ENCODE measurements at places on chromosomes 11 and 22.

GRCh38 chr11:63847363-63847762 lies 8.5 kb downstream of the MARK2 start:
- no peak for DNase-seq

DNA sequence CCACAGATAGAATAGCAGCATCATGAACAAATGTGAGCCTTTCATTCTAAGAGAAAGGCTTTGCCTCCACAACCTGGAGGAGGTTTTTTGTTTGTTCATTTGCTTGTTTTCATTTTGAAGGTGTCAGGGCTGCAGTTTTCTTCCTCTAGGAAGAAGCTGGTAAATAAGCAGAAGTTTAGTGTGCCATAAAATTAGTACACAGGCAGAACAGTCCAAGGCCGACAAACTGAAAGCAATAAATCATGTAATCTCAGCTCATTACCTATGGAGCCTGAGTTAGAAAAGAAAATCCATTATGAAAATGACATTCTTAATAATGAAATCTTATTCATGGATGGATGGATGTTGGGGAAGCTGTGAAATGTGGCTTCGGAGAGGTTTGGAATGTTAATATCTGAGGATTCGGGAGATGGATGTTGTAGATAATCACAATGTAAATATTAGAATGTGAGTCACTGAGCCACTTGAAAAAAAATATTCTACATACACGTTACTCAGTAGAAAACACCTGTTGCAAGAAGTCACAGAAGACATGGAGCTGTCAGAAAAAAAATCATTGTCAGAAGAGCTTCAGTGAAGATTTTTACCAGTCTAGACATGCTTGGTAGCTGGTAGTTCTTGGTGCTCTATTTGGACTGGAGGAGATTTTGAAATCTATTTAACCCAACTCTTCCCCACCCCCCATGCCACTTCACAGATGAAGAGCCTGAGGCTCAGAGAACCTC lies 15.0 kb upstream of the ZDHHC13 start:
- no peak for DNase-seq

GRCh38 chr22:45468872-45469271 lies 33.8 kb upstream of the FBLN1 start:
- DNase-seq = no peak

DNA sequence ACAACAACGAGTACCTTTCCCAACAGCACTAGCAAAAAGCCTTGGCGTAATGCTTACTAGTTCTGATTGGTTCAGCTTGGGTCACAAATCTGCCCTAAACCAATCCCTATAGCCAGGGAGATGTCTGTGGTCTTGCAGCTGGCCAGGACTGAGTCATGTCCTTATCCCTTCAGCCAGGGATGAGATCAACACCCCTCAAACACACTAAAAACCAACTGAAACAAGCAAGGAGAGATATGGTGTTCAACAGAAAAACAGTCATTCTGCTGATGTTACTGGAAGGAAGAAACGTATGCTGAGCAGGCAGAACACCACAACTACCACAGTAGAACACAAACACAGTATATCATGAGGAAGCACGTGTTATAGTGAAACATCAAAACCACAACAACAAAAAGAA lies 375.6 kb downstream of the LARGE1 start:
- DNase-seq = no peak

DNA sequence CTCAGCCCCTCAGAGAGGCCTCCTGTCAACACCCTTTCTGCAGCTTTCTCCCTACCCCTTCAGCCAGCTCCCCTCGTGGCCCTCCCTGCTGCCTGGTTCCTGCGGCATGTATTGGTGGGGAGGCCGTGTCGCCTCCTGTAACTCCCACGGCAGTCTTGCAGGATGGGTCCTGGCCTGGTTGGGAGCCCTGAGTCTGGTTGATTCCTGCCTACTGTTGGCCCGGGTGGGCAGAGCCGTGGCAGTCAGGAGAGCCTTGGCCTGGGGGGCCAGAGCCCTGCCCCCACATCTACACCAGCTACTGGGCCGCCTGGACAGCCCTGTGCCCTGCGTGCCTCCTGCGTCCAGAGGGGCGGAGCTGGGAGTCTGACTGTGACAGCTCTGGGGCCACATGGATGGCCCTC lies 30.3 kb upstream of the GRAMD4 start:
- no peak for DNase-seq

DNA sequence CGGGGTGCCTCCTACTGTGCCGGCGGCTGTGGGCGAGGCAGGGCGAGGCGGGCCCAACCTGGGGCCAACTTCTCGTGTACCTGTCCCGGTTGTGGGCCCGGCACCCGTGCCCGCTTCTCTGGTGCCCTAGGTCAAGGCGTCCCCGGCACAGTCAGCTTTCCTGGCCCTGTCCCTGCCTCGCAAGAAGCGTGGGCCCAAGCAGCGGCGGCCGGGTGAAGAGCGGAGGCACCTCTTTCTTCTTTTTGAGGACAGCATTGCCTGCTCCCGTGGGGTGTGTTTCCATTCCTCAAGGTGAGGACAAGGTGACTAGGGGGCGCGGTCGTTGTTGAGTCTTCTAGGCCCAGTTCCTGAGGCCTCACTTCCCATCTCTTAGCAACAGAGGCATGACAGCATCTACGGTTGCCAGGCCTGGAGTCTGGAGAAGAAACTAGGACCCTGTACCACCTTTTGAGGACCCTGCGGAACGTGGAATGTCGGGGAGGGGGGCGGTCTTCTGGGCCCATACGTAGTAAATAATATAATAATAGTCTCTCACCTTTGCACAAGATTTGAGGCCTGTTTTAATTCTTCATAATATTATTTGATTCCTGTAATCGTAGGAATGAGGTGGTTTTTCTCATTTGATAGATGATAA lies 418 bp downstream of the ACO2 start:
- no peak for DNase-seq

DNA sequence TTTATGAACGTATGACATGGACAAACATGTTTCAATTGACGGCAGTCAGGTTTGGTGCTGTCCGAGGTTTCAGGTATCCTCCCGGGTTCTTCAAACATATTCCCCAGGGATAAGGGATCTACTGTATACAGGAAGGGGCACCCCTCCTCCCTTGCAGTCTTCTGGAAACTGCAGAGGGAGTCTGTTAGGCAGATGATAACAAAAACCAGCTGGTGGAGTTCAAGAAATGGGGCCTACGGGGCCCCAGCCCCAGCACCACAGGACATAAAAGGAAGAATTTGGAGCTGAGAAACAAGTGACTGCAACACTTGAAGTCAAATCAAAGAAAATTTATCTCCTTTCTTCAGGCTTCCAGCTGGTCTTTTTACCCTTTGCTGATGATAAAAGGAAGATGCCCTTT lies 32.1 kb downstream of the SNU13 start:
- no peak for DNase-seq

GRCh38 chr11:2146051-2146450 lies 6.9 kb upstream of the IGF2 start:
- DNase-seq = no peak

DNA sequence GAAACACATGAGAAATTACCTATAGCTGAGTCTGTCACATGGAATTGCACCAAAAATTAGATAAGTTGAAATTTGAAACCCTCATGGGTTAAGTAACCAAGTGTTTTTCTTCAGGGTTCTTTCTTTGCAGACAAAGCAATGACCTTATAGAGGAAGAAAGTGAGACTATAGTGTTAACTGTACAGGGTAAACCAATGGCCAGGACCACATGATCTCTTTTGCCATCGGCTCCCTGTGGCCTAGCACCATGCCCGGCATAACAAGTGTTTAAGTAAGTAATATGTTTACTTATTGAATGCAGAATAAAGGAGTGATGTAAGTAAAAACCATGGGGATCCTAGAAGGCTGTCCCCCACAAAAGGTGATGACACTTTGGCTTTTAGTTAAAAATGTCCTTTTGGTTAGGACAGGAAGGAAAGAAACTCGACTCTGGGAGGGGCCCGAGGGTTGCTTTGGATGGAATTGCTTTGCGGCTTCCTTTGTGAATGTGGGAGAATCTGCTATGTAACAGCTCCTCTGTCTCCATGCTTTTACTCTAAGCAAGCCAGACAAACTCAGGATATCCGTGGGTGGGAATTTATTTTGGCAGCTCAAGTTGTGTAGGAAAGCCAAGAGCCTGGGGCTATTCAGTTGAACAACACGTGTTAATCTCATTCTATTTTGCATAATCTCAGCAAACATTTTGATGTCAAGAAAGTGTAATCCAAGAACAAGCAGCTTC lies 454.7 kb downstream of the INSC start:
- DNase-seq = no peak

- peak; percentile 10 for DNase-seq
These were observed 122.1 kb downstream of the BCR start for GRCh38 chr22:23302171-23303002.

DNA sequence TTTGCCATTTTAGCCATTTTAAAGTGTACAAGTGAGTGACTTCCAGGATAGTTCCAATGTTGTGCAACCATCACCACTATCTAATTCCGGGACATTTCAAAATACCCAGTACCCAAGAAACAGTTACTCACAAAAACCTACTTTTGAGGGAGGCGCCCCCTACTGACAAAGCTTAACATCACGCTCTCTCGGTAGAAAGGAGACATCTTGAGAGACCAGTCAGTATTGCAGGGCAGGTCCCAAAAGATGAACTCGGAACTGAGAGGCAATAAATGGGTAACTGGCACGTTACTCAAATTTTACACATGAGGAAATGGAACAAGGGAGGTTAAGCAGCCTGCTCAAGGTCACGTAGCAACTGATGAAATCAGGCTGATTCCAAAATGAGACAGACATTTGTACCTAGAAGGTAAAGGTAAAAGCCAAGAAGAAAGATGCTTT lies 50.0 kb upstream of the POU2AF1 start:
- DNase-seq = peak; percentile 39

DNA sequence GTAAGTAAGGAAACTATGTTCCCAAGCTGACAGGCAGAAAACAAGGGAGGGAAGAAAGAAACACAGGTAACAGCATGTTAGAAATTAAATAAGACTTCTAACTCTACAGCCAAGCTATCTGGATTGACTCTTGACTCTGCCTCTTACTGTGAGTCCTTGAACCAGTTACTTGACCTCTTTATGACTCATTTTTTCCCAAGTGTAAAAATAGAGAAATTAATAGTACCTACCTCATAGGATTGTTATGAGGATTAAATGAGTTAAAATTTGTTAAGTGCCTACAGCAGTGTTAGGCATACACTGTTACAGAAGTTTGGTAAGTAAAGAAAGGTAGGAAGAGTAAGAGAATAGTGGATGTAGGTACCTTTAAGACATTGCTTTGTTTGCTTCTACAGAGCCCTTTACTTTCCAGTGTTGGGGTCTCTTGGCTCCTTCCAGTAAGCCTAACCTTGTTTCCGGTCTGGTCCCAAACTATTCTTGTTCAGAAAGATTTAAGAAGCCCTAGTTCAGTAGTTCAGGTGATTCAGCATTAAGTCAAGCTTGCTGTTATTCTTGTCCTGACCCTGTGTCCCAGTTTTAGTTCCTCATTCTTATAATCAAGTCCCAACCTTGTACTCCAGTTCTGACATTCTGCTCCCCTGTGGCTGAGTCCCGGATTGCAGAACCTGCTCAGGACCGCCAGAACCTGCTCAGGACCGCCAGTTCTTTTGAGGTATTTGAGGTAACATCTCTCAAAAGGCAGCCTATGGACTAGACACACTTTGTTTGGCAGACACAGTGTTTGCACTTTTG lies 963.4 kb upstream of the CCDC90B start:
- no peak for DNase-seq

GRCh38 chr11:112156956-112157766 lies 6.7 kb downstream of the IL18 start:
- DNase-seq = peak; percentile 26

DNA sequence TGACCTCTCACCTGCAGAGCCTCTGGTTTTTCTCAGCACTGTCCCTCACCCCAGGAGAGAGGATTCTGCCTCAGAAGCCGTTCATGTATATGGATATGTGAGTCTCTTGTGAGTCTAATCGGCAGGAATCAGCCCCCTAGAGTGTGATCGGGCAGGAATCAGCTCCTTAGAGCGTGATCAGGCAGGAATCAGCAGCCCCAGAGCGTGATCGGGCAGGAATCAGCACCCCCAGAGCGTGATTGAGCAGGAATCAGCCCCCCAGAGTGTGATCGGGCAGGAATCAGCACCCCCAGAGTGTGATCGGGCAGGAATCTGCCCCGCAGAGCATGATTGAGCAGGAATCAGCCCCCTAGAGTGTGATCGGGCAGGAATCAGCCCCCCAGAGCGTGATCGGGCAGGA lies 80.0 kb upstream of the EIF3D start:
- DNase-seq = no peak

DNA sequence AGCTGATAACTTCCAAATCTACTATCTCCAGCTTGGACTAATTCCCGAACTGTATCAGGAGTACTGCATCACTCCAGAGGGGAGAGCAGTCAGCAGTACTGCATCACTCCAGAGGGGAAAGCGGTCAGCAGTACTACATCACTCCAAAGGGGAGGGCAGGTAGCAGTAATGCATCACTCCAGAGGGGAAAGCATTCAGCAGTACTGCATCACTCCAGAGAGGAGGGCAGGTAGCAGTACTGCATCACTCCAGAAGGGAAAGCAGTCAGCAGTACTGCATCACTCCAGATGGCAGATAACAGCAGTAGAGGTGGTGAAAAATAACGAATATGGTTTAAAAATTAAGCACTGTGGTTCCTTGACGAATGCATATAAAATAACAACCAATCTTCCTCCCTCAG lies 8.4 kb downstream of the CWC15 start:
- no peak for DNase-seq

DNA sequence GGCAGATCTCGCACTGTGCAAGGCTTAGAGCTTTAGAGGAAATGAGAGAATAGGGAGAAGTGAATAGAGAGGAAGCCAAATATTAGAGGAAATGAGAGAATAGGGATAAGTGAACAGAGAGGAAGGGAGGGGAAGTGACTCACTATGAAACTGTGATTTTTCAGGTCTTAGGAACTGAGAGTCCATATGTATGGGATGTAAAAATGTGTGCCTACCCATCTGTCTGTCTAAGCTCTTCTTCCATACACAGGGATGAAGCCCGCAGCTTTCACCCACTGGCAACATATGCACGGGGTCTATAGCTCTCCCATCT lies 6.4 kb upstream of the CCDC86 start:
- no peak for DNase-seq

- no peak for DNase-seq
These were observed 11.4 kb downstream of the FLI1 start for GRCh38 chr11:128705124-128705920.

DNA sequence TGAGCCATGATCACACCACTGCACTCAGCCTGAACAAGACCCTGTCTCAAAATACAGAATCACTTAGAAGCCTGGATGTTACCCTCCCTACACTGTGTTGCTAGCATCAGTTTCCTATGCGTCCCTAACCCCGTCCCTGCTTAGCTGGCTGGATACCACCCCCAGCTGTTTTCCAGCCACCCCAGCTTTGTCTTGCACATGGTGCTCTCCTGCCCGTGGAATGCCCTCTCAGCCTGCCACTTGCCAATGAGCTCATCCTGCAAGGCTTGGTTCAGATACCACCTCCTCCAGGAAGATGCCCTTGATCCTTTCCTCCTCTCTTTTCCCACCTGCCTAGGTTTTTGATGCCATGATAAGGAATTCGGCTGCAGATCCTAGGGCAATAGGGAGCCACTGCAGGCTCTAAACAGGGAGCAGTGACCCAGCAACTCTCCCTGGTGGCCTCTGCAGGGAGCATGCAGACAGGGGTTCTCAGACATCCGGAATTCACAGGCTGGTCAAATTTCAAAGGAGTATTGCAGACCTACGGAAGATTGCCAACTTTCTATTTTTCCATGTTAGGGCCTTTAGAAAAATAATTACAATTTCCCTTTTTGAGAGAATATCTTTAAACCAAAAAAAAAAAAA lies 52.7 kb upstream of the WNT7B start:
- DNase-seq = no peak

All from CD4-positive, alpha-beta T cell treated with Interleukin-15 for 1 hour (primary cell).